ENCODE measurements at places on chromosomes 4 and X.

- DNase-seq, result no peak
Observed at GRCh38 chrX:65679071-65679540, 11.7 kb downstream of the MSN start.

GRCh38 chr4:52260514-52261210 lies 209.6 kb downstream of the SPATA18 start:
- DNase-seq, result no peak

- no peak for DNase-seq
Observed at GRCh38 chr4:110134269-110134869, 64.0 kb downstream of the ELOVL6 start.

- DNase-seq, result no peak
Observed at GRCh38 chrX:12929701-12930100, 23.3 kb downstream of the TLR8 start.

DNA sequence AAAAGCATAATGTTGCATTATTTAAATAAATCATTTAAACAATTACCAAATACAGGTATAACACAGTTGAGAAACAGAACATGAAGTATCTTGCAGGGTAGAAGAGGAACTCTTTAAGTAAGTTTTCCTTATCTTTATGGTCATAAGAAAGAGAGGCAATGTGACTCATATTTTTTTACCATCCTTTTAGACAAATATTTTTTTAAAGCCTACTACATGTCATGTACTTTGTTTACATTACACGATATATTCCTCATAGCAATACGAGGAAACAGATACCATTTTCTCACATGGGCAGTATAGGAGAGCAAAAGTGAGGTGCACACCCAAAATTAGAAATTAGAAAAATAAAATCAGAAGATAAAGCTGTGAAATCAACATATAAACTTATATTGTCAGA lies 49.3 kb upstream of the EPHA5 start:
- DNase-seq, result no peak

GRCh38 chr4:5462896-5463295 lies 245.5 kb downstream of the EVC2 start:
- DNase-seq, result no peak

DNA sequence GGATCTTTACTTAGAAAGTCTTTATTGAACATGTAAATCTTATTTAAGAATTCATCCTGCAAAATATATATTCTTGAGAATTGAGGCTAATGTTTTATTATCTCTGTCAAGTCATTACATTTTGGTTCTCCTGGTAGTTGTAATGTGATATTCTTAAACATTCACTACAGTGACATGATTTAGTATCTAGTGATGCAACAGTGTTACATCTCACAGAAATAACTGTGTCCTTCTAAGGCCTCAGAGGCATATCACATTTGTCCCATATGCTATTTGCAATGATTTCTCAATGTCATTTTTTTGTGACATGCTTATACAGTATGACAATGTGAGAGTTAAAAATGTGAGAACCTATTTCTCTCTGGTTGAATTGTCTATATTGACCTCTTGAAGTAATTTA lies 34.1 kb downstream of the PRRG1 start:
- no peak for DNase-seq

DNA sequence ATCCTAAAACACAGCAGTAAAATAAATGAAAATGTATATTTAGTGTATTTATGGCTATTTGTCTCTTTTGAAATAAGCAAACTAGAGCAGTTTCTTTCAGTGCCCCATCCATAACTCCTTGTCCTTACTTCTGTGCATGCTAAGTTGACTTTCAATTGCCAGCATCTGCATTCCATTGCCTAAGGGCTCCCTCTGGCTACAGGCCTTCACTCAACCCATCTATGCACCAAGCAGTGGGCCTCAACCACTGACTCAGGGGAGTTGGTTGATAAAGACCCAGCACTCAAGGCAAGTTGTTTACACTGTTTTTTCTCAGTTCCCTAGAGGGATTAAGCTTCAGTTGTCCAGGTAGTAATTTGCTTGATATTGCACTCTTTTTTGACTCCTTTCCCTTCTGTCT lies 265.7 kb downstream of the IQCM start:
- no peak for DNase-seq

GRCh38 chrX:8089141-8089540 lies 81.9 kb downstream of the VCX2 start:
- DNase-seq, result no peak

- no peak for DNase-seq
Observed at GRCh38 chrX:41350976-41351569, 17.1 kb downstream of the DDX3X start.

- DNase-seq, result no peak
Observed at GRCh38 chr4:45100956-45101818, 374.8 kb upstream of the GNPDA2 start.

DNA sequence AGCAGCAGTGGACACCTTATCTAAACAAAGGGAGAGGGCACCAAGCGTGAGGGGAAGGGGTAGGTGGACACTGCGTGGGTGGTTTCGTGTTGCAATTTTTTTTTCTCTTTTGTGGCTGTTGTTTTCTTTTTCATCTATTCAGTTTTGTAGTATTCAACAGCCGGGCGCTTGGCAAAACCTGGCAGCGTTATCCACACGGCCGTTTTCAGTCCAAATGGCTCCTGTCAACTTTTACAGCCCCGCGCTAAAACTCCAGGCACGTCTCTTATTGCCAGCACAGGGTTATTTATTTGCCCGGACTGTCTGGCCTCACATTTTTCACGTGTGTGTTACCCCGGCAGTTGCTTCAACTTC lies 192.2 kb downstream of the BCOR start:
- DNase-seq, result no peak

- DNase-seq, result no peak
Observed at GRCh38 chrX:153642655-153643430, 4.2 kb upstream of the DUSP9 start.

DNA sequence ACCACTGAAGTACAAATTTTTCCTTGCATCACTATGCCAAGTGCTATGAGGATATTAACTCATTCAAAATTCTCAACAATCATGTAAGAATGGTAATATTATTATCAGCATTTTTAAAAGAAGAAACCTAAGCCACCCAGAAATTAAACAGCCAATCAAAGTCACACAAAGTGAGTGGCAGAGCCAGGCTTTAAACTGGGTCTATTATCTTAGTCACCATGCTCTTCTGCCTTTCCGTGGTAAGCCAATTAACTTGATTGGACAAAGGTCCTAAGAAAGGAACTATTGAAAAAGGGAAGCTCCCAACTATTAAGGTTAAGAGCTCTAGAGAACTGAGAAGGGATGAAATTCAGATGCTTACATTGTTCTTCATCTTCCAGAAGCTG lies 111.5 kb downstream of the ASB9 start:
- no peak for DNase-seq

DNA sequence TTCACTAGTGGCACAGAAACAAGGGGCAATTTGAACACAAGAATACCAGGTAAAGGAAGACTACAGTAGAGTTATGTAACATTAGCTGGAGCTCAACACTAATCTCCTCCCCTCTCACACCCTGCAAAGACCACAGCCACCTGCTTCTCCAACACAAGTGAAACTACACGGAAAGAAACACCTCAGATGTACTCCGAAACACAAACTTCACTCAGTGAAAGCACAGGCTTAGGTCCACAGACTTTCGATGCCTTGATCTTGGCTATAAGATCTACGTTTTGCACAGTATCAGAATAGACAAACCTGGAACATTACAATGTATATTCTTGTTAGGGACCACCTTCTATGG lies 7.6 kb downstream of the ACSL1 start:
- DNase-seq, result no peak

DNA sequence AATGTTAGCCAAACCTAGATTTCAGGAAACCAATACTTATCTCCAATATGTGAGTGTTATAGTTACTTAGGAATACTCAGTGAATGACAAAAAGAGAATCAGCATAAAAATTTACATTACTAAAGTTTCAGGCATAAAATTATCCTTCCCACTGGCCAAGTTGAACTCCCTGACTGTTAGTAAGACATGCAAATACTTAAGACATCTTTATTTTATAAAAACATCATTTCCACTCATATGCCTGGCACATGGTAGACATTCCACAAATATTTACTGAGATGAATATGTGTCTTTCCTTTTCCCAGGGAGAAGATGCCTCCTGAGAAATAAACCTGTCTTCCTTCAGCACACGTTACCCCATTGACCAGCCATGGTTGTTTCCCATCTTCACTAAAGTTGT lies 7.3 kb downstream of the VEGFD start:
- DNase-seq, result no peak

DNA sequence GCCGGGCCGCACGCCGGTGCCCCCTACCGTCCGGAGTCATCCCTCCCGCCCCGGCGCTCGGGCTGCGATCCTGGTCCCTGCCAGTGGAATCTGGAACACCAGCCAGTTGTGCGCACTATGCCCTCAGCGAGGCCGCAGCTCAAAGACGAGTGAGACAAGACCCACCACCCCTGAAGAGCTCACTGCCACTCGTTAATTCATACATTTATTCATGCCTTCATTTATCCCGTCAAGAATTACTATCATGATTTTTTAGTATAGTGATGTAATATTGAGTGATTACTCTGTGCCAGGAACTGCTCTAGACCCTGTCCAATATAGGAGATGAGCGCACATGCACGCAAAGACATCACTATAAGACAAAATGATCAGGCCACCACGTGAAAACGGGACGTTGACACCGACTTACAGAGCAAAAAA lies 247 bp upstream of the PPA2 start:
- no peak for DNase-seq

- no peak for DNase-seq
Observed at GRCh38 chrX:147884958-147885357, 26.8 kb upstream of the FMR1 start.

GRCh38 chr4:174697896-174698295 lies 131.2 kb downstream of the GLRA3 start:
- DNase-seq, result no peak

- DNase-seq, result no peak
Observed at GRCh38 chrX:41389311-41389888, 55.4 kb downstream of the DDX3X start.

GRCh38 chrX:21606002-21606401 lies 52.1 kb downstream of the KLHL34 start:
- no peak for DNase-seq

GRCh38 chrX:120562569-120562926 lies 1.8 kb upstream of the CUL4B start:
- no peak for DNase-seq

DNA sequence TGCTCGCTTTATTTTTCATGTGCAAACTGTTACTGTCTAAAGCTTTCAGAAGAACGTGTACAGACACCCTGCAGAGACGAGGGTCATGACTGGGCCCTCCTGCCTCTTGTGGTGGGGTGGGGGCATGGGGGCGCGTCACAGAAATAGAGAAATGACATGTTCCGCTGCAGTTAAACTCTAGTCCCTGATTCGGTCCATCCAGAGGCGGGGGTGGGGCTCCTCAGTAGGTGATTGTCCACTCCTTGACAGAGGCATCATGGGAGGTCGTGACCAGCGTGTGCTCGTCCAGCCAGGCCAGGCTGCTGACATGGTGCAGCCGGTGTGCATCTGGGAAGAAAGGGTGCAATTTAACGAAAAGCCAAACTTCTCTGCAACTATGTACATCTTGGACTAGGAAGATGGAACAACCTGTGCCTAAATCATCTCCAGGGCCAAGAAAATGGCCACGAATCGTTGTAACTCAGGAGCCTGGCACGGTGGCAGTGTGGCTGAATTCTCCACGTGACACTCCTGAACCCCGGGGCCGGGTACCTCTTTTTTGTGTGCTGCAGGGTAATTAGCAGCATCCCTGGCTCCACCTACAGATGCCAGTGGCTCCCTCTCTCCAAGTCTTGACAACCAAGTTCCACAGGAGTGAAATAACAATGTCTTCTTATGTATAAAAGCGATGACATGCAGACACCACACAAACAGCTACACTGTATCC lies 41.3 kb downstream of the WDR1 start:
- no peak for DNase-seq

DNA sequence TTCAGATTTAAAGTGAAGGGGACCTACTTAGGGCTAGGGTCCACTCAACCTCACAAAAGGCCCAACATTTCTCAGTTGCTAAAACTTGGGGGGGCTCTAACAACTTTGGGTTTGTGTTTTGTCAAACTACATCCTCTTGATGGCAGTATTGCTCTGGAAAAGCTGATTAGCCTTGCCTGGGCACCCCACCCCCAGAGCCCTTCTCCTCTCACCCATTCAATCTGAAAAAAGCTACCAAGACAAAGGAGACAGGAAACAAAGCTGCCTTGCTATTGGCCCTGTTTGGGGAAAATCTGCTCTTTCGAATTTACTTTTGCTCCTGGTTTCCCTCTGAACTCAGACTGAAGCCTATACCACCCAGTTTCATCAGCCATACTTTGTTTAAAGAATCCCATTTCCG lies 195.2 kb upstream of the STK26 start:
- peak; percentile 49 for DNase-seq

GRCh38 chr4:81516241-81516640 lies 44.5 kb upstream of the RASGEF1B start:
- DNase-seq, result no peak

DNA sequence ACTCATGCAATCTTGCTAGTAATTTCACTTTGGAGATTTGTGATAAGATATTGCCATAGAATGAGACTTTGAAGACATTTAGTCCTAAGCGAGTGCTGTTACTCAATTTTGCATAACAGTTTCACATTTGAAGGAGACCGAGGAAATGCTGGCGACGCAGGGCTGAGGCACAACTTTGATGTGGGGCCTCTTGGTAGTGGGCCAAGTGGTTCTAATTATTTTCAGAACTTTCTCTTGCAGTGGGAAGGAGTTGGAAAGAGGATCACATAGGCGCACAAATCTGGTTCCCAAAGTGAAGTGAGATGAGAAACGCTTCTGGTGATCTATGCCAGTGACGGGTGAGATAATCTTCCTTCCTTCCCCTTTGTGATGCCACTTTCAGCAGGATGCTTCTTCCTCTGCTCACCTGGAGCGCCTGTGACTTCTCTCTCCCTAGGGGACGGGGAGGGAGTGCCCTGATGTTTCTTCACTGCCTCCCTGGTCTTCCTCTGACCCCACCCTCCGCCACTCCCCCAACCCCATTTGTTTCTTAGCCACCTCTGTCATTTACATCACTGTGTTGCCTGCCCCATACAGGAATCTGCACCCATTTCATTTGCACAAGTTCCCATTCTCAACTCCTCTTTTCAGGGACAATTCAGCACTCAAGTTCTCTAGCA lies 138.9 kb upstream of the MID1 start:
- DNase-seq, result no peak

- no peak for DNase-seq
Observed at GRCh38 chrX:9072281-9072680, 38.4 kb upstream of the FAM9B start.

GRCh38 chrX:19862634-19863211 lies 24.7 kb downstream of the SH3KBP1 start:
- DNase-seq, result no peak

GRCh38 chr4:74370912-74371311 lies 6.0 kb downstream of the EREG start:
- peak; percentile 44 for DNase-seq

- DNase-seq, result peak; percentile 42
Observed at GRCh38 chrX:137194164-137194563, 160.4 kb upstream of the GPR101 start.

- DNase-seq, result no peak
Observed at GRCh38 chr4:78863991-78864390, 75.2 kb downstream of the PAQR3 start.

GRCh38 chr4:138838251-138838650 lies 177.3 kb upstream of the NOCT start:
- no peak for DNase-seq
